ENCODE measurements at places on chromosomes 2 and 18. TPM values are rescaled to one million over a fixed set of nuclear protein-coding genes. Genes with fewer than 3 reads are reported as not detected.

GRCh38 chr2:44005846-44006245 is 10.1 kb upstream of the LRPPRC start:
- no peak overlapping the region for H3K27ac ChIP-seq
- DNase-seq: no peak
- no peaks in the 10 kb centered on the region for H3K27me3 ChIP-seq
- no peak overlapping the region for H3K4me3 ChIP-seq
- no peaks in the 10 kb centered on the region for H3K4me1 ChIP-seq

DNA sequence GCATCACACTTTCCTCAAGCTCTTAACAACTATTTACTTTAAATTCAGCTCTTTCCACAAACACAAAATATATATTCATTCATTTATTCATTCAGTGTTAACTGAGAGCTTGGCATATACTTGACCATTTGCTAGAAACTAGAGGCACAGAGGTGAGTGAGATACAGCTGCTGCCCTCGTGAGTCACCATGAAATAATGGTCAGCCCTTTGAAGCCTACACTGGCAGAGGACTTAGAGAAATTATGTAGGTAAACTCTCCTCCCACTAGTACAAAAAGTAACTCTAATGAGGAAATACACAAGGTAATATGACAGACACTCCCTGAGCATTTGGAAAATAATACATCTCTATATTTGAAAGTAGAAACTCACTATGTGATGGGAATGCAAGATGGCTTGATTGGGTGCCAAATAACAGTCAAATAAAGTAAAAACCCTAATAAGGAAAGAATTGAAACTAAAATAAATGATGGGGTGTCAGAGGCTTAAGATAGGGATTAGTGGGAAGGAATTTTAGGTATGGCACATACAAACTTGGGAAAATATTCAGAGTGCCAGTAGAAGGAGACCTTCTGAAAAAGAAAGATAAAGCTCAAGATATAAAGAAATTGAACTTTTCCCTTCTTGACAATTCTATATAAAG is 61.1 kb downstream of the ANTXR1 start:
- DNase-seq: no peak
- H3K27me3 ChIP-seq: no peaks in the 10 kb centered on the region
- peaks cover 23% of the 10 kb centered on the region for H3K36me3 ChIP-seq
- no peak overlapping the region for H3K4me3 ChIP-seq
- peaks cover 9% of the 10 kb centered on the region for H3K4me1 ChIP-seq
- peak overlapping the region; percentile 68 for H3K27ac ChIP-seq

Gene PRKCE
- total RNA-seq: 8.0 TPM

DNA sequence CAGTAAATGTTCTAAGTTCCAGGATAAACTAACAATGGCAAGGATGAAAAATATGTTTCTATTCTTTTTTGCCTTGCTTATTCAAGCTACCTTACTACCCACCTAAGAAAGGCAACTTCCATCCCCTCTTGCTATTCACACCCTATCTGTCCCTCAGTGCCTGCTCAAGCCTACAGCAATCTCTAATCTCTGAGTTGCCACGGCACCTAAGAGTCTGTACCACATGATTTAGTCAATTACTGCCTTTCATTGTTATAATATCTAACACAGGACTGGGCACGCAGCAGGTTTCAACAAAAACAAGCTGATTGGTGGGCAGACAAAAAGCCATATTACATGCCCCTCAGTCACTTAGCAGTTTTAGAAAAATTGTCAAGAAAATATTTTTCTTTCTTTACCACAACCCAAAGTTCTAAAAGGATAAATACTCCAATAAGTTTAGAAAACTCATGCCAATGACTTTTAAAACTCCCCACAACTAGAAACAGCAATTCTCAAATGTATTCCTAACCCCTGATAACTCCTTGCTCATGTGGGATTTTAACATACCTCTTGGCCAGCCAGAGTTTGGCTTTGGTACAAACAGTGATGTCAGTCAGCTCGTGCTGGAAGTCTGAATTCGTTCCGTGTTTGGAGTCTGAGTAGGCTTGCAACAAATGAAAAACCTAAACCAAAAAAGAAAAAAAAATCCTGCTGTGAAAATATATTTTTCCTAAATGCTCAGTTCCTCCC is 117.3 kb upstream of the ZFP36L2 start:
- H3K27me3 ChIP-seq: no peaks in the 10 kb centered on the region
- H3K4me3 ChIP-seq: no peak overlapping the region
- H3K27ac ChIP-seq: peak overlapping the region; percentile 80
- peaks cover 30% of the 10 kb centered on the region for H3K4me1 ChIP-seq
- DNase-seq: no peak

DNA sequence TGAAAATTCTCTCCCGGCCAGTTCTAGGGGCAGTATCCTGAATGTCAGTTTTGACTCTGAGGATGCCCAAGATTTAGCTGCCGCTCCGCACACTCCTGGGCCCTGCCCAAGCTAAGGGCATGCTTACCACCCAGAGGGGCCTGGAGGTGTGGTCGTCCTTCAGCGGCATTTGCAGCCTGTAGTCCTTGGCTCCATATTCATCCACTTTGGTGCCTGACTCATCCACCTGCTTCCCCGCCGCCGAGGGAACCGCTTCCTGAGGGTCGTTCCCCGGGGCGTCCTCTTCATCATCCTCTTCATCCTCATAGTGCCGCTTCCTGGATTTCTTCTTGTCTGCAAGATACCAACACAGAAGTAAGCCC is 577 bp downstream of the ERCC3 start:
- no peaks in the 10 kb centered on the region for H3K27me3 ChIP-seq
- H3K4me1 ChIP-seq: peaks cover 14% of the 10 kb centered on the region
- H3K27ac ChIP-seq: no peak overlapping the region
- peaks cover 8% of the 10 kb centered on the region for H3K36me3 ChIP-seq

DNA sequence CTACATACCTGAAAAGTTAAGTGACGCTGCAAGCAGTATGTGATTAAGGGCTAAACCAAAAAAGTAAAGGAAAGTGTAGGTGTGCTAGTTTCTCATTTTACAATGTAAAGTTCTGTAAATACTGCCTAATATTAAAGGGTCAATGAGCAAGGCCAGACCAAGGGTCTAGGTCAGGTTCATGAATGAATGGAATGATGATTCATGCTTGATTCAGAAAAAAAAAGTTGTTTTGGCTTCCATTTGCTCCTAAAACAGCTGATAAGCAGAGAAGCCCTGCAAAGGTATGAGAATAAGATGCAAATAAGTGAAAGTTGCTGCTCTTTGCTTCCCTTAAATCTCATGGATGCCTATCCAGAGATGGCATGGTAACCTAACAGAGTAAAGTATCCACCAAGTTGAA is 61.3 kb downstream of the PTRHD1 start:
- no peaks in the 10 kb centered on the region for H3K27me3 ChIP-seq
- peaks cover 6% of the 10 kb centered on the region for H3K36me3 ChIP-seq
- DNase-seq: no peak
- no peaks in the 10 kb centered on the region for H3K4me1 ChIP-seq
- no peak overlapping the region for H3K27ac ChIP-seq

- H3K36me3 ChIP-seq: peaks cover 9% of the 10 kb centered on the region
- no peak overlapping the region for H3K4me3 ChIP-seq
- no peak overlapping the region for H3K27ac ChIP-seq
Observed at GRCh38 chr2:74486141-74486540, 3.3 kb downstream of the TTC31 start.

Gene TIGD1
- total RNA-seq: 2.3 TPM

- no peaks in the 10 kb centered on the region for H3K27me3 ChIP-seq
- H3K36me3 ChIP-seq: no peaks in the 10 kb centered on the region
- H3K27ac ChIP-seq: no peak overlapping the region
- no peak for DNase-seq
Observed at GRCh38 chr18:65567372-65567771, 183.4 kb upstream of the CDH7 start.

Gene IL1B
- total RNA-seq: 16.5 TPM
